ENCODE measurements at places on chromosomes 3 and 15.

- no peak for DNase-seq
Observed at GRCh38 chr3:108178676-108179075, 43.5 kb downstream of the IFT57 start.

- no peak for DNase-seq
Observed at GRCh38 chr3:193333229-193333628, 45.3 kb downstream of the ATP13A5 start.

DNA sequence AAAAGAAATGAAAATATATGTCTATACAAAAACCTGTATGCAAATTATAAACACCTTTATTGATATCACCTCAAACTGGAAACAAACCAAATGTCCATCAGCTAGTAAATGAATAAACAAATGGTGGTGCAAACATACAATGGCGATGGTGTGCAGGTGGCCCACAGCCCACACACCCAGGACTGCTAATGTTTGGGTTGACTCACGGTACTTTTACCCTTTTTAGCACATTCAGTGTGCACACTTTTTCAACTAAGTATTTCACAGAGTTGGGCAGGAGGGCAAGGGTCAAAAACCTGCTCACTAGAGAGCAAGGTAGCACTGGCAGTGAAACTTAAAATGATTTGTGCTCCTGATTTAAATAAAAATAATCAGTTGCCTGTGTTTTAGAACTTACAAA is 123.1 kb upstream of the BHLHE40 start:
- no peak for DNase-seq

- DNase-seq, result no peak
Observed at GRCh38 chr15:95520511-95520910, 810.0 kb upstream of the NR2F2 start.

- no peak for DNase-seq
Observed at GRCh38 chr3:42610976-42611375, 10.5 kb downstream of the NKTR start.

GRCh38 chr3:82643948-82644347 is 882.5 kb upstream of the GBE1 start:
- DNase-seq, result no peak

DNA sequence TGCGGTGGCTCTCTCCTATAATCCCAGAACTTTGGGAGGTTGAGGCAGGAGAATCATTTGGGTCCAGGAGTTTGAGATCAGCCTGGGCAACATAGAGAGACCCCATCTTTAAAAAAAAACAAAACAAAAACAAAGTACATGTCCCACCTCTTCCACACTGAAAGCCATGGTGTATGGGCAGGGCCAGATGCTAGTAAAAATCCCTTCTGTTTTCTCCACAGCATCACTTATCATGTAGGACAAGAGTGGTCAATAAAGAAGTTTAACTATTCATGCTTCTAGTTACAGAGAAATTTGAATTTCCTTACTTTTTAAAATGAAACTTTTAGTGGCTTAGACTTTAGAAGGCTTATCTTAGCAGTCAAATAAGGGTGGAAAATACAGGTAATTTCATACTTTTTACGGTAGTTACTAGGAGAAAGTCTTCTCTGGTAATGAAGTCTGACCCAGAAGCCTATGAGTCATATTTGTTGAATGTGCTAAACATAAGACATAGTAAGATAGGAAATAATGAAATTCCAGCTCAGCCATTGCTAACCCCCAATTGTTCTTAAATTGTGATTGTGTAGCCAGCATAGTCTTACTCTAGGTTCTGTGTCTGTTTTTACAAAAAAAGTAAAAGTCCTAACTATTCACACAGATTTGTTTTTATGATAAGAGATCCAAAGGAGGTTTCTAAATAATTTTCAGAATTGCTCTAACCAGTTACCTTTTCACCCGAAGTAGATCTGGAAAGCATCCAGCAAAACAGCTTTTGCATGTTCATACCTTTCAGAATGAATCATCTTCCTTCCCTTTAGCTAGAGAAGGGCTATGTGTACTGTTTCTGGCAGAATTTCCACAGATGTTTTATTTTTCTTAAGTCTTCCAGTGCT is 16.4 kb upstream of the ZNF609 start:
- DNase-seq, result no peak

GRCh38 chr15:59159210-59159609 is 47.4 kb upstream of the LDHAL6B start:
- no peak for DNase-seq

GRCh38 chr15:63891768-63892133 is 58.0 kb upstream of the HERC1 start:
- no peak for DNase-seq

- DNase-seq, result no peak
Observed at GRCh38 chr3:147412917-147413685, 3.9 kb downstream of the ZIC1 start.

DNA sequence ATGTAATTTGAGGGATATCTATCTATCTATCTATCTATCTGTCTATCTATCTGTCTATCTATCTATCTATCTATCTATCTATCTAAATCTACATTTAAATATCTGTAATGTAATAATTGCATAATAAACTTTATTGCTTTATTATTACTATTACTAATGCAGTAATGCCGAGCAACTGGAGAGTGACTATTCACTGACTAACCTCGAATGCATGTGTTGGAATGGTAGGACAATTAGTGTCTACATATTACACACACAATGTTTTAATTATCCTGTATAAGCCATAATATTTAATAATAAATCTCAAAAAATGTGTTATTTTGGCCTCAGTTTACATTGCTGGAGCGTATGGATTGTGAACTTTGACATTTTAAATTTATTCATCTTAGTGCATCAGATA is 25.2 kb upstream of the CNTN3 start:
- DNase-seq, result no peak

DNA sequence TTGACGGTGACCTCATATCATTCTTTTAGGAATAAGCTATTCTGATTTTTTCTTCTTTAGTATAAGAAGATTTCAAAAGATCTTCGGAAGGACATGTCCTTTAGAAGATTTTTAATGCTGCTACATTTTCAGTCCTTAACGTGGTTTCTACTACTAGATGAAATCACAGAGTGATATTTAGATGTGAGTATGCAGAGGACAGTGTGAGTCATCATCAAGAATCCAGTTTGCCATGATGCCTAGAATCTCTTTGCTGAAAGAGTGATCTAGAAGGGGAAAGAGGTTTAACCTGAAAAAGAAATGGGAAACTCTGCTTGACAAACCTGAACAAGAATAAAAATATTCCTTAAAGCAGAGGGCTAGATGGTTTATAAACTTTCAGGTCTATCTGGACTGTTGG is 43.2 kb downstream of the SLC7A14 start:
- DNase-seq, result no peak

DNA sequence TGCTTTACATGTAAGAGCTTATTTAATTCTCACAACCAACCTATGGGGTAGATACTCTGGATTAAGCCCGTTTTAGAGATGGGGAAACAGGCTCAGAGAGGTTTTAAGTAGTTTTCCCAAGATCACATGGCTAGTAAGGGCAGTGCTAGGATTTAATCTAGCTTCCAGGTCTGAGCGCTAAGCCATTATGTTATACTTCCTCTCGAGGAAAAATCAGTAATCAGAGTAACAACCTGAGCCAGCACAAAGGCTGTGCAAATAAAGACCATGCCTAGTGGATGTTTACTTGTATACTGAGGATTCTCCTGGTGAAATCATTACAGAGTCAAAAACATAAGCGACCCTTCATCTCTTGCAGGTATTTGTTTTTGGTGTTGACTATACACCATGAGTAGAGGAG is 9.0 kb downstream of the FSTL1 start:
- DNase-seq, result no peak

DNA sequence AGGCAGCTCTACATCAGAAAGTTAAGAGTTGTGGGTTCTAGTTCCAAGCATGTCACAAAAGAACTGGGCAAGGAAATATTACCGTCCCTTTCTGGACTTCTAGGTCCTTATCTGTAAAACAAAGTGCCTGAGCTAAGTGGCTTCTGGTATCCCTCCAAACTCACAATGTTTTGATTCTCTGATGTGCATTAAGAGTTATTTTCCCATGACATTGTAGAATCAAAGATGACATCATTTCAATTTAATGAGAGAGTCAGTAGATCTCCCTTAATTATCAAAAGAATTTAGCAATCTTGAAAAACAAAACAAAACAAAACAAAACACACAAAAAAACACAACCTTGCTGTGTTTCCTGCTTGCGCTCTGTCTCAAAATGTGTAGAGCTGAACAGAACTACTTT is 88.7 kb downstream of the DUT start:
- DNase-seq, result no peak

DNA sequence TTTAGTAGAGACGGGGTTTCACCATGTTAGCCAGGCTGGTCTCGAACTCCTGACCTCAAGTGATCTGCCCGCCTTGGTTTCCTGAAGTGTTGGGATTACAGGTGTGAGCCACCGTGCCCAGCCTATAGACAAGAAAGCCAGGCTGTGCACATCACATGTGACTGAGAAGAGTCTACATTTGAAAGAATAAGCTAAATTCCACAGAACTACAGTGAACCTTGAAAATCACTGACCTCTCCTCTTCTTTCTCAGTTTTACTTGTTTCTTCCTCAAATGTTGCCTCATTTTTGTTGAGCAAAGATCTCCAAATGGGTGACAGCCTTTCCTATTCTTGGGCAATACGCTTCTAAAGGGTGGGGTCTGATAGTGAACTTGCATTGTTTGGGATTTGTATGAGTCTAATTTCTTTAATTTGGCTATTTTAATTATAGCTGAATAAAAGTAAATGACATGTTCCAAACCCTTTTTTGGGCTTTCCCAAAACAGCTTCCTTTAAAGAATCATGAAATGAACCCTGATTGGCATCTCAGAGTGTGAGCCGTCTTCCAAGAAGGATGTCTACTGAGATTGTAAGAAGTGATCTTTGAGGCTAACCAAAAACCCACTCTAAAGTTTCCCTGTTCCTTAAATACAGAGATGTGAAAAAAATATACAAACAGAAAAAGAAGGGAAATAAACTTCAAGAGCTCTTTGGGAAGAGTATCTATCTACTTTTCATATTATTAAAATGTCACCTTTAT is 21.6 kb upstream of the SPTBN5 start:
- DNase-seq, result no peak

- DNase-seq, result no peak
Observed at GRCh38 chr15:45481135-45481534, 41.4 kb downstream of the SLC30A4 start.

- DNase-seq, result no peak
Observed at GRCh38 chr15:80432345-80432702, 28.1 kb downstream of the ARNT2 start.

- DNase-seq, result no peak
Observed at GRCh38 chr15:65246026-65246714, 34.9 kb upstream of the CILP start.

- no peak for DNase-seq
Observed at GRCh38 chr3:187445356-187445755, 77.2 kb downstream of the RTP4 start.

DNA sequence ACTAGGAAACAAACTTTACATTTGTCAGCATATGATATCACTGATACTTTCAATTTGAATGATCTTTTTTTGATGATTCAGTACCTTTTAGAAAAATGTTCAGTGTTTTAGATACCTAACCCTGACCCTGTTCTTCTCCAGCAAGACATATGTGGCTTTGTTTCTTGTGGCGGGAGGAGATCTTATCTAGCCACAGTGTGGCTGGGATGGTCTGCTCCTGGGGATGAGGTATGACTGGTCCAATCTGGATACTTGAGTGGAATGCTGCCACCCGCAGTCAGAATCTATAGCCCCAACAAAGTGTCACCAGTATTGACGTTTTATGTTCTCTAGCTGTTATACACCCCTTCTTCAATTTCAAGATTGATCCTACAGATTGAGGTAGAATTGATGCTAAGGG is 439.0 kb upstream of the GOLIM4 start:
- DNase-seq, result no peak

DNA sequence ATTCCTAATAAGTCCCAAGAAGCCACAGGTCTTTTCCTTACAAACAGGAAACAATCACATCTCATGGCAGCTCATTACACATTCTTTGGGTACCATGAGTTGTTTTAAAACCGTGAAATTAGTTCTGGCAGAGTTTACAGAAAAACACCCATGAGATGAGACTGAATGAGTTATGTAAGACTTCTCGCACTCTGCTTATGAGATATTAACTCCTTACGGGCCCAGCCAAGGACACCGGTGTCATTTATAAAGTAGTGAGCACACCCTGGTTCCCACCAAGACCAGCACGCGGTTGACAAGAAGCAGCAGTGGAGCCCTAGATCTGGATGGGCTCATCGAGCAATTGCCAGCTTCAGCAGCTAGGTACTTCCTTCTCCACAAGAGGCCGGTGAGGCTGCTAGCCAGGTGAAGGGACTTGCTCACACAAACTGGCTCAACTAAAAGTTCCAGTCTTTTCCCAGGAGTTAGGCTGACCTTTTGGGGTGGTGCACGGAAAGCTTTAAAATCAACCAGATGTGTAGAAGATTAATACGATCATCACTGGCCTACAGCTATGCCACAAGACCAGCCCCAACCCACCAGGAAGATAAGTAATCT is 318.6 kb upstream of the ICE2 start:
- no peak for DNase-seq

GRCh38 chr3:18847583-18848197 is 300.6 kb upstream of the KCNH8 start:
- DNase-seq, result no peak

DNA sequence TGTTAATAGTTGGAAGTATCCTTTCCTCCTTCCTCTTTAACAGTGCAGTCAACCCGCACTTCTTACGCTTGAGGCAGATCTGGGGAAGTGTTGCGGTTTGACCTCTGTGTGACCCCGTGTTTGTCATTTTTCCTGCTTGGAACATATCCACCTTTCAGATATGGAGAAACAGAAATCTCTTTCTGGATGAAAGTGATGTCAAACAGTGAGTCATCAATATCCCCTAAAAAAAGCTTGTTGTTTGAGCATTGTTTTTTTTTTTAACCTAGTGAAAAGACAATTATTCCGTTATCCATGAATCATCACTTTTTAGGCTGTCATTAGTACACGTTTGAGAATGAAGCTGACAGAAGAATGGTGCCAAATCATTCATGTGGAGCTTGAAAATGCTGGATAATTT is 293.7 kb downstream of the ARPP21 start:
- no peak for DNase-seq

DNA sequence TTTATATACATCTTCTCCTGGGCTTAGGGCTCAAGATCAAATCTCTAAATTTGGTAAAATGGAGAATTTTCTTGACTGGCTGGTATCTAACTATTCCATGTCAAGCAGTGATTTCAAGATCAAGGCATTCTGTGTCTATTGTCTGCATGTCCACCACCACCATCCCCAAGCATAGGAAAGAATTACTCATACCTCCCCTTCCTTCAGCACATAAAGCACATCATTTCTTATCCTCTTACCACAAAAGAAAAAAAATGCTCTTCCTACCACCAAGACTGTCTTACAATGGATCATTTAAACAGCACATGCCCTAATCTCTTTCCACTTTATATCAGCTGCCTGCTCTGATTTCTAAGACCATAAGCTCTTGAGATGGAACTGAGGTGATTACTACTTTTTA is 470.5 kb upstream of the THBS1 start:
- no peak for DNase-seq

DNA sequence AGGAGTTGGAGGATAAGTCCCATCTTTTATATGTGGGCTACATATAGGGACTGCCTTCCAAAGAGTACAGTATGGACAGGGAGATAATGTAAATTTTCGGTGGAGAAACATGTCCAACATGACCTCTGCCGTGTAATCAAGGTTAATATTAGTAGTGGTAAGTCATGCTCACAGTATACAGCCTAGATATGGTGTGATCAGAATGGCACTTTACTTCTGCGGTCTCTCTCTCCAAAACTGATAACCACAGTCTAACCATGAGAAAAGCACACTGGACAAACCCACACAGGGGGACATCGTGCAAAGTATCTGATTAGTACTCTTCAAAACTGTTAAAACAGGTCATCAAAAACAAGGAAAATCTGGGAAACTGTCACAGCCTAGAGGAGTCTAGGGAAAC is 66.6 kb upstream of the PLCL2 start:
- no peak for DNase-seq

Measured in activated effector memory CD4-positive, alpha-beta T cell treated with Interleukin-2 at 50 U/mL for 16 hours (primary cell).